ENCODE measurements at places on chromosomes 7 and 10. TPM values are rescaled to one million over a fixed set of nuclear protein-coding genes. Genes with fewer than 3 reads are reported as not detected.

DNA sequence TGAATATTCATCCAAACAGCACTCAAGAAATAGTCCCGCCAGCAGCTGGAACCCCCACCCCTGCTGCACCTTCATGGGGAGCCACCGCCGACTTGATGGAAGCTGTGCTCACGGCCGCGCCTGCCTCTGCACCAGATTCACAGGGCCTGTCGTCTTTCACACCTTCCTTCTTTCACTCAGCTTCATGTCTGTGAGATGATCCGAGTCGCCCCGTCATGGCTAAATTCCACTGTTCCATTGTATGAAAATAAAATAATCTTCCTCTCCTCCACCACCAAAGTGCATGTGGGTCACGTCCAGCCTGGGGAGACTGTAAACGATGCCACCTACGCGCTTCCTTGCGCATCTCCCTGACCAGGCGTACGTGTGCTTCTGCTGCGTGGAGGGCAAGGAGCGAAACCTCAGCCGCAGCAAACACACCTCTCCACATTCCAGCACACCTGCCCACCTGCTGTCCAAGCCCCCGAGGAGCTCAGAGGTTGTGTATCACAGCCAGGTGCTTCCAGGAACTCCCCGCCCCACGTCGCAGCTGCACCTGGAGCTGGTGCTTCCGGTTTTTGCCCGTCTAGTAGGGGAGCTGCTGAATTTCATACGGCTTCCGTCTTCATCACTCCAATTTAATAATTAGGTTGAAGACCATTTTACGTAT lies 137.0 kb downstream of the PTPRN2 start:
- no peak for DNase-seq

DNA sequence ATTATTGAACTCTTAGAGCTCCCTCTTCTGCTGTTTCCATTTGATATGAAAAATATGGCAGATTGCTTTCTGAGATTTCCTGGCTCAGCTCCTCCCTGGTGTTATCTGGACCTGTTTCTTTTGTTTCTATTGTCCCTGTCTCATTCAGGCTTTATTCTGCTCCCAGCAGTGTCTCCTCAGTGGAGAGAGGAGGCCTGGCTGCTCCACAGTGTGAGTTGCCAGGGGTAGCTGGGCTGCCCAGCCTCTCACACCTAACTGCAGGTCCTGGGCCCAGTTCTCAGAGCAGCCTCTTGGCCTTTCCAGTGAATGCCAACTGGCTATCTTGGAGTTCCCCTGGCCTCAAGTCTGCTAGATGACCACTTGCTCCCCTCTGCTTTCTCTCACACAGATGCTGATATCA lies 127.0 kb downstream of the VPS41 start:
- DNase-seq: no peak

- no peak for DNase-seq
These were observed 27.9 kb downstream of the GTF2IRD1 start for GRCh38 chr7:74481458-74482196.

GRCh38 chr10:124324451-124324850 lies 94.3 kb downstream of the OAT start:
- no peak for DNase-seq

DNA sequence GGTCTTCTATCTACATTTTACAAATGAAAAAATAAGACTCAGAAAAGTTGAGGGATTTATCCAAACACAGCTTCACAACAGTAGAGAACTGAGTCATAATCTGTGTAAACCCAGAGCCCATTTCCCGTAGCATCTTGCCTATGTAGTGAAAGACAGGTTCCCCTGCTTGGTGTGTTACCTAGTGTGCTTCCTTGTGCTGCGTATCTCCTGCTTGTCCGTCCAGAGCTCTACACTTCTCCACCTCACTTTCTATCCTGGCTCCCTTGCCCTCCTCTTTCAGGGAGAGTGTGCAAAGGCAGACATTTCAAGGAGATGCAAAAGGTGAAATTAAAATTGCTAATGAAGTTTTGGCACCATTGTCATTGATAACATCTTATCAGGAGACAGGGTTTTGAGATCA lies 1.4 kb upstream of the ASNS start:
- no peak for DNase-seq

- no peak for DNase-seq
These were observed 11.6 kb downstream of the MLXIPL start for GRCh38 chr7:73612598-73613269.

GRCh38 chr10:46317889-46318288 lies 31.1 kb downstream of the ANTXRL start:
- no peak for DNase-seq

GRCh38 chr10:12848439-12849173 lies 152.9 kb downstream of the CCDC3 start:
- DNase-seq: no peak

DNA sequence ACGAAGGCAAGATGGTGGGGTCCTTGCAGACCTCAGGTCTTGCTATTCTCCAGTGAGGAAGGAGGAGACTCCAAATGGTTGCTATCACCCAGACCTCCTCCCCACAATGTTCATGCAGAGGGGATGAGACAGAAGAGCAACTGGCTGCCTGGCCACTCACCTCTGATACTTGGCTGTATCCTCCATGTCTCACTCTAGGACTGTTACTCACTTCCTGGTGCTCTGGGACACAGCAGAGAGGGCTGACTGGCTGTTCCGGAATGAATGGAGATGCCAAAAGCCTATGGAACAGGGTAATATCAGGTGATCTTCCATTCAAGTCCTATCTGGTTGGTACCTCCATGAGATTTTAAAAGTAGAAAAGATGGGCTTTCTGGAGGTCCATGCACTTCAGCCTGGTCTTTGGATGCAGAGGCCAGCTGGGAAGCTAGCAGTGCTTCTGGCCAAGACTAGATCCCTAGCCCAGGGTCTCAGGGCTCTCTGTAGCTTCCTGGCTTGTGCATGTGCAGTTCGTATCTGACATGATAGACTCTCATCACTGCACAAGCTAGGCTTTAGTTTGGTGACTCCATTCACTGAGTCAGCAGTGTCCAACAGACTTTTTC lies 27.0 kb upstream of the ABI1 start:
- no peak for DNase-seq

DNA sequence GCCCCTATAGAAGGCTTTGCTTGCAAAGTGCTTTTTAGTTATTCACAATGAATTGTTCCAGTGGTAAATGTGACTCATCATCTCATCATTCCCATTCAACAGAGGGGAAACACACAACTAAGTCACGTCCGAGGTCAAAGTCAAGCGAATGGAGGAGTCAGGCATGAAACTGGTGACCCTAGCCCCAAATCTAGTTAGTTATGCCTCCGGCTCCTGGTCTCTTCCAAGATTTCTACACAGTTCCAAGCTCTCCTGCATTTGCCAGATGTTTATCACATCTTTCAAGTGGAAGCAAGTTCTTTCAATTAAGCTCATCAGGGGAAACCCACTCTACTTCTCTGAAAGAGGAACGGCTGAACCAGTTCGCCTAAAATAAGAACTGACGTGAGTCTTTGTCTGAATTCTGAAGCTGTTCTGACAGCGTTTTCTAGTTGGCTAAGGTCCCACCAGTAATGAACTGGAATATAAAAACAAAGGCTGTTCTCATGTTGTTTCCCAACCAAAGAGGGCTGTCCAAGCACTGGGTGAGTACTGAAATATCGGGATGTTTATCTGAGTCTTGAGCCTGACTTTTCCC lies 140.9 kb upstream of the NRBF2 start:
- DNase-seq: no peak

DNA sequence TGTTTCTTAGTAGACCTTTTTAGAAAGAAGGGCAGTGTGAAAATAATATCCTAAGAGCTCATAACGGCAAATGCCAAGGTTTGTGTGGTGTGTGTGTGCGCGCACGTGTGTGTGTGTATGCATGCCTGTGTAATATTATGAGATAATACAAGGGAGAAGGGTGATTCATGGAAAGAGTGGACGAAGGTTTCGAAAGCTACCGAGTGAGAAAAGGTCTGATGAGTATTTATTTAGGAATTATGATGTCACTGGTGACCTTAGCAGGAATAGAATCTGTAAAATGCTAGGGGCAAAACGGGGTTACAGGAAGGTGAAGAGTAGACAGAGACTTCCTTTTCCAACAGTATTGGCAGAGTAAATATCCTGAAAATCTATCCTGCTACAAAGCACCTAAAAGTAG lies 107.3 kb downstream of the AHR start:
- DNase-seq: no peak

- DNase-seq: no peak
These were observed 164.1 kb upstream of the C1GALT1 start for GRCh38 chr7:7018290-7018689.

DNA sequence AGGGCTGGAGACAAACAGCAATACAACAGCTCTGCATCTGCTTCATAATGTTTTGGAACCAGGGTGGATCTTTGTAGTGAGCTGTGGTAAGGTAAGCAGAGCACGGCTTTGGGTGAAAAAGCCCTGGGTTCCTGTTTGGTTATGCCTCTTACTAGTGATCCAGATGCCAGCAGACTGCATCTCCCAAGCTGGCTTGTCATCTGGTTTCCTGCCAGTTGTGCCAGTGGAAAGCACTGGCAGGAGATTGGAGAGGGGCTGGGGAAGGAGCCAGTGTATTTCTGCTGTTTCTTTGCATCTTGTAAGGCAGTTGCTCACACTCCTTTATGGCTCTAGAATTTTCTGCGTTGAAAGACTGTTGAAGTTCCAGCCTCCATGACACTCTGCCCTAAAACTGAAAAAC lies 137.6 kb downstream of the TSPAN12 start:
- DNase-seq: no peak

- no peak for DNase-seq
These were observed 128.6 kb upstream of the KCTD7 start for GRCh38 chr7:66500087-66500486.

GRCh38 chr7:111363099-111363498 lies 199.2 kb downstream of the IMMP2L start:
- no peak for DNase-seq

DNA sequence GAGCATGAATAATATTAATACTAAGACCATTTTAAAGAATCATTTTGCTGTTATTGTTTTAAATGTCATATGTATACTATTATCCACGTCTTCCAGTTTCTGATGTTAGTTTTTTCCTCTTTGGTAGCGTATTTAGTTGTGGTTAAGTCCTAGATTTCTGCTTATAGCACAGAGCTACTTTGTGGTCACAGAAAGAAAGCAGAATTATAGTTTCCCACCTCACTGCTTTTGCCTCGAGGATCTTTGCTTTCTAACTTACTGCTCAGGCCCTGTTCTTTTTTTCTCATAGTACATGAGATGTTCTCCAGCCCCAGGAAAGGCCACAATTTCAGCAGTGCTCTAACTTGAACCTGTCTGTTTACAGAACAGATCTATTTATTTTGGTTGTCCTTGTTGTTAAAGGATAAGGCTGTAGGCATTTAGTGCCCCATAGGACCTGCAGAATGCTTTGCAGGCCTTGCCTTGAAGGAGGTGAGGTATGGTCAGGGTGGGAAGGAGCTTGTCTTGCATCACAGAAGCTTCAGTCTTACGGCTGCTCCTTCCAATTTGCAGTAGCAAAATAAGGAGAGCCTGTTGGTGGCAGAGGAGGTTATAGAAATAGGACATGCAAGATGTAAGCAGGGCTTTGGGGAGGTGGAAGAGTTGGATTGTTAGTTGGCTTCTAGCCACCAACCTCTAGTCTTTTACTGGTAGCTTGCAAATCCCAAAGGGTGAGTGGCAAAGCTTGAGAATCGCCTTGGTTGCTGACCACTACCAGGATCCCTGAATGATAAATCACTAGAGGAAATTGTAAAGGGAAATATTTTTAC lies 129.1 kb downstream of the LRRC4 start:
- no peak for DNase-seq

DNA sequence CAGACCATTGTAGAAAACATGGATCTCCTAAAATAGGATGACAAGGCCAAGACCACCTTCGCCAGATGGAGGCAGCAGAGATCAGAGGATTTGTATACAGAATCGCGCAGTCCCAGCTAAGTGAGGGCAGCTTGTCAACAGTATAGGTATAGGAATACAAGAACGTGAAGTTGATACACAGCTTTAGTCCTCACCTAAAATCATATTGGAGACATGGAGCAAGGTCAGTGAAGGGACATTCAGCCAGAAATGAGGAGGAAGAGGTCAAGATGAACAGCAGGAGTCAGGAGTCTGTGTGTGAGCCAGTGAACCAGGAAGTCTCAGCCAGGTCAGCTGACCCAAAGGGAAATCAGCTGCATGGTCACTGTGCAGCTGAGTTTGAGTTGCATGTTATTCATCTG lies 263.4 kb upstream of the PRKCQ start:
- no peak for DNase-seq

DNA sequence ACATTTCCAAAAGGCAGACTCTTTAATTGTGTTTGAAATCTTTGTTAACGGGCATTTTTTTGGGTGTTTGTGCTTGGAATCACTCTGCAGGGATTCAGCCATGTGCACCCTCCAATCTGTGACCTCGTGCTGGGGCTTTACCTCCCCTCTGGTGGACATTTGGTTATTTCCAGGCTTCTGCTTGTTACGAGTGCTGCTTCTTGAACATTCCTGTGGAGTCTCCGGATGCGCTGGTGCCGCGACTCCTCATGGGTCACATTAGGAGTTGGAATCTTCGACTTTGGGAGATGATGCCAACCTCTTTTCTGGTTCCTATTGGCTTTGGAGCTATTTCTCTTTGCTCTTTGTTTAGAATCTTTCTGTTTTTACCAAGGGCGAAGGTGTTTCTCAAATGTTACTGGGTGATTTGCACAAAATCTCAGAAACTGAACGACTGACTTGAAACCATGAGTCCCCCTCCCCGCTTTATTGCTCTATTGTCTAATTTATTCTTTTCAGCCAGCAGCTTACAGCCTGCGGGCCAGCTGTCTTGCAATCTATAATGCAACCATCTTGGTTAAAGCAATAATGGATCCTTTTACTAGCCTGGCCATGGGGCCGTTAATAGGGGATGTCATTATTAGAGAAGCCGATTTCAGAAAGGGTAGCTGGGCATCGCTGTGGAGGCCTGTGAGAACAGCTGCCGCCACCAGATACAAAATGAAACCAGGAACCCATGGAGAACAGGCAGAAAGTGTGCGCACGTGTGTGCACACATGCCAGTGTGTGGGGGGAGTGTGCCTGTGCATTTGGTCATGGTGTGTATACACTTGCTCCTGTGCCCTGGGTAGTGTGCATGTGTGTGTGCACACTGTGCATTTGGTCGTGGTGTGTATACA lies 9.9 kb upstream of the DPYSL4 start:
- DNase-seq: no peak

- no peak for DNase-seq
These were observed 74.1 kb downstream of the DNAH11 start for GRCh38 chr7:21616796-21617436.

DNA sequence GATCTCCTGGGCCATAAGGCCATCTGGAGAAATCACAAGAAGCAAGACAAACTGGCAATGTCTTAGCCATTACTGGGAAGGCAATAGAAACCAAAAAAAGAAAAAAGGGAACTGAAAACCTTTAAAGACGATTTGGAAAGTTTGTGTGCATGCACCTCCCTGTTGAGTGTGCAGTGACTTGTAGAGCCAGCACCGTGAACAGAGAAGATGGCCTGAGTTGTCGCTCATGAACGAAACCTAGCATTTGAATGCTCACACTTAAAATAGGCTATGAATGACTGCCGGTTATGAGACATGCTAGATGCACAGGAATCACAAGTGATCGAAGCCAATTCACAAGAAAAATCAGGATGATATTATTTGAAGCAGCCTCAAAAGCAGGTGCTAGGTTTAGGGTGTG lies 151.3 kb upstream of the ADO start:
- DNase-seq: no peak

The GALNT17 gene
- not detected for total RNA-seq

The CTAGE8 gene
- total RNA-seq: 0.53 TPM

The GRID1 gene
- not detected for total RNA-seq

The GJD4 gene
- not detected for total RNA-seq

The ELAPOR2 gene
- total RNA-seq: 1.4 TPM

The NPC1L1 gene
- total RNA-seq: not detected

The KCP gene
- 0.10 TPM for total RNA-seq

The KCNH2 gene
- total RNA-seq: 0.66 TPM

The PITX3 gene
- total RNA-seq: 0.25 TPM
